ENCODE measurements at places on chromosomes 3 and 15.

GRCh38 chr3:52539010-52539653 is 2.7 kb downstream of the UQCC5 start:
- DNase-seq, result no peak

DNA sequence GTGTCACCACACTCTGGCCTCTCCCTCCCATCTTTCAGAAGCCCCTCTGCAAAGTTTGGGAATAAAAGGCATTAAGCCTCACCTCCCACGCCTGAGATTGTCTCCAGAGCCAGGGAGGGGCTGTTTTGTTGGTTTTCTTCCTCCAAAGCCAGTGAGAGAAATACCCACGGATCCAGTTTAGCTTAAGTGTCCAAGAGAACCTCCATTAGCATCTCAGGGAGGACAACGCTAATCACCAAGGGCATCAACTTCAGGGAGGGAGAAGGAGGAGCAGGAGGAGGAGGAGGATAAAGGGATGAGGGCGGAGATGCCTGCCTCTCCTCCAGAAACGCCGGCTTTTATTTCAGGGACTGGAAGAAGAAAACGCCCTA is 101.6 kb downstream of the SRGAP3 start:
- DNase-seq, result no peak

- no peak for DNase-seq
Measured at GRCh38 chr3:48180531-48181253, 7.5 kb downstream of the CDC25A start.

- no peak for DNase-seq
Measured at GRCh38 chr15:77402740-77403379, 17.0 kb downstream of the PEAK1 start.

DNA sequence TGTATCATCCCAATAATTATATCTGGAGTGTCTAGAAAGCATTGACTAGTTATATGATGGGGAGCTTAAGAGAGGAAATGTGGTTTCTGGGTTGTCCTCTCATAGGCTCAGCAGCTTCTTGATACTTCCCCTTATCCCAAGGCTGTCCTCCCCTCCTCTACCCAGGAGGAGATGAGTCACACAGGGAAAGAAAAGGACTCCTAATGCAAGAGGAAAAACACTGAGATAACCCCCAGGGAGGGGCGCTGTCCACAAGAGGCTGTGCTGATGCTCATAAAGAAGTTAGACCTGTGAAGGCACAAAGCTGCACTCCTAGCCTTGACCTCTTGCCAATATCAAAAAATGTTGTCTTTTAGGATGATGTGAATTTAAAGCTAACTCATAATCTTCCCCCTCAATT is 28.8 kb upstream of the GYG1 start:
- no peak for DNase-seq

DNA sequence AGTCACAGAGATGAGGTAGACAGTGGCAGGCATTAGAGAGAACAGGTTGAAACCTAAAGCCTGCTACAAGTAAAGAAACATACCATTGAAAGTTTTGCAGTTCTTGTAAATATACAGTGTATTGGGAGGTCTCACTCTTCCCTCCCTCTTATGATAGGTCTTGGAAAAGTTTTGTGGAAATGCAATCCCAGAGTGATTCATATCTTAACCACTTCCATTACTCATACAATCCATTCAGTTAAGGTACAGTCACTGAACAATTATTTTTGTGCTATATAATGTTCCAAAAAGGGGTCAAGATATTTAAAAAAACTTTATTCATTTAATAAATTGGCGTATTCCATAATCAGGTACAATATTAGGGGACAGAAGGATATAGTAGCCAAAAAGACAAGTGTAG is 737.7 kb upstream of the ALCAM start:
- DNase-seq, result no peak

- DNase-seq, result no peak
Measured at GRCh38 chr3:95750097-95750496, 1064.3 kb upstream of the EPHA6 start.

GRCh38 chr3:148036331-148036876 is 627.2 kb downstream of the ZIC1 start:
- no peak for DNase-seq

GRCh38 chr3:43659250-43659880 is 31.4 kb upstream of the ABHD5 start:
- no peak for DNase-seq

DNA sequence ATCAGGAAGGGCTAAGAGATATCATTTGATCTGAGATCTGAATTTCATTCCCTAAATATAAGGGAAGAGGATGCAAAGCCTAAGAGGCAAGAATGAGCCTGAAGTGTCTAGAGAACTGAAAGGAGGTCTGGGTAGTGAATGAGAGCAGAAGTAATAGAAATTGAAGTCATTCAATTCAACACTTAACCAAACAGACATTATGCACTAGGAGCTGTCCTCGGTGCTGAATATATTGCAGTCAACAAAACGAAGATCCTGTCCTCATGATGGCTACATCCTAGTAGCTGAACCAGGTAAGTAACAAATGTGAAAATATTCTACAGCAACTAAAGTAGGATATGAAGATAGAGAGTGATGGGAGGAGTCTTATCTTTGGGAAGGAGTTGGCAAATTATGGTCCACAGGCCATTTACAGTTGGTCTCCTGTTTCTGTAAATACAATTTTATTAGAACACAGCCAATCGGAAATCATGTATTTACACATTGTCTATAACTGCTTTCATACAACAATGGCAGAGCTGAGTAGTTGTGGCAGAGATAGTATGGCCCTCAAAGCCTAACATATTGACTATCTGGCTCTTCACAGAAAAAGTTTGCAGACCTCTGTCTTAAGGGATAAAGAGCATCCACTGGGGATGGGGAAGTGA is 192.9 kb upstream of the CADPS start:
- DNase-seq, result no peak

DNA sequence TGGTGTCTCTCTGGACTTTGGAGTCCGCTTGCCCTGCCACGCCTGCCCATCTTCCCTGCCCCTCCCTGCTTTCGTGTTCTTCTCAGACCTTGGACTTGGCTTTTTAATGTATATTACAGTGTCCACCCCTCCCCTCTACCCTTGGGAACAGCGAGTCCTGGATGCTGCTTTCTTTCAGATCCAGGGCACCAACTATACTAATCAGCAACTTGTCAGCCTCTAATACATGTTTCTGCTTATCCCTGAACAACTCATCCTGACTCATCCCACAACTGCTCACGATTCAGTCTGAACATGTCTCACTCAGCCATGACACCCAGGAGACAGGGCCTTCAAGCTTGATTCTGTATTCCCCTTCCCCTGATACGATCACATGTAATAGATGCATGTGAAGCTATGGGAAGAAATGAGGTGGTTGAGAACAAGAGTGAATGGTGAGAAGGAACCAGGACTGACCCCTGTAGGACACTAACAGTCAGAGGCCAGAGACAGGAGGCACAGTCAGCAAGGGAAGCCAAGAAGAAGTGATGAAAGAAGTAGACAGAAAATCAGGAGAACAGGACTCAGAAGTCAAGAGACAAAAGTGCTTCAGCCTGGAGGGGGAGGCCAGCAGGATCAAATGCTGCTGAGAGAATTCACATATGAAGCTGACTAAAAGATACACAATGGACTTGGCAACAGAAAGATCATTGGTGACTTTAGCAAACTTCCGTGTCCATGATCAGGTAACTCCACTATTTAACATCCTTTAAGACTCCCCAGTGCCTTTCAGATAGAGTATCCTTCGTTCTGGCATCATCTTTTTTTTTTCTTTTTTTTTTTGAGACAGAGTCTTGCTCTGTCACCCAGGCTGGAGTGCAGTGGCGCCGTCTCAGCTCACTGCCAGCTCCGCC is 35.4 kb downstream of the BCL2L10 start:
- no peak for DNase-seq

- no peak for DNase-seq
Measured at GRCh38 chr15:92273723-92274122, 120.0 kb upstream of the ST8SIA2 start.

- DNase-seq, result no peak
Measured at GRCh38 chr3:87398168-87398801, 121.9 kb upstream of the POU1F1 start.

DNA sequence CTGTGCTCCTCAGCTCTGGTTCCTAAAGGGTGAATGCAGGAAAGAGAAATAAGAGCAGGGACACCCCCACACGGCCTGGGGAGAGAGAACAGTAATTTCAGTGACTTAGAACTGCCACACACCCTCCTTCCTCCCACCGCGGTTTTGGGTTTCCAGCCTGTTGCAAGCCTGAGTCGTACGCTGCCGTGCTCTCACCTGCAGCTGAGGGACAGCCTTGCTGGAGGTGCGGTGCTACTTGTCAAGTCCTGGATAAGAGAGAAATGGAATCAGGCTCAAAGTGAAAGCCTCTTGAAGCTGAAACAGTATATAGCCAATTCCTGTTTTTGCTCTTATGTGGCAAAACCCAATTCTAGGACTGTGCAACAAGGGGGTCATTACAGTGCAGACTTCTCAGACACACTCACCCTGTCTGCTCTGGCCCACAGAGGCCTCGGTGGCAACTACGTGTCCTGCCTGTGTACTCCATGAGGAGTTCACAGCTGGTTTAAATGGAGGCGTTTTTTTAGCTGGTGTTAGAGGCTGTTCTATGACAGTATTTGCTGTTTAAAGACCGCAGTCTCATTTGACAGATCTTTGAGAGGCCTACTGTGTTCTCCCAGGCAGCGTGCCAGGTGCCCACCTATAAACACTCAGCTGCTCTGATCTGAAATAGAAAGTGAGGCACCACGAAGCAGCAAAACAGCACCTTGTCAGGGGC is 42.9 kb downstream of the TBC1D2B start:
- DNase-seq, result no peak

DNA sequence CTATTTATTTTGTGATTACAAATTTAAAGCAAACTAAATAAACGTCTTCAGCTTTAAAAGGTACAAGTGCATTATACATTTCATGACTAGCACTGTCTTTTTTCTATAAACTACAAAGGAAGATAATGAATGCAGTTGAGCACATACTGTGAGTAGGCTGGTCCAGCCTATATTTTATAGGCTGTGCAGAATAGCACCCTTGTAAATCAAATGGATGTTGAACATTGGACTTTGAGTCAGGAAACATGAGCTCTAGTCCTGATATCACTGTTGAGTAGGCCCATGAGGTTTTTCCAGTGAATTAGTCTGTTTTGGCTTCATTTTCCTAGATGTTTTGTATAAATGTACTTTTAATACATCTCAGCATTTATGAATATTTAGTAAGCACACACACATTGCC is 447.3 kb upstream of the KCNMB2 start:
- no peak for DNase-seq

DNA sequence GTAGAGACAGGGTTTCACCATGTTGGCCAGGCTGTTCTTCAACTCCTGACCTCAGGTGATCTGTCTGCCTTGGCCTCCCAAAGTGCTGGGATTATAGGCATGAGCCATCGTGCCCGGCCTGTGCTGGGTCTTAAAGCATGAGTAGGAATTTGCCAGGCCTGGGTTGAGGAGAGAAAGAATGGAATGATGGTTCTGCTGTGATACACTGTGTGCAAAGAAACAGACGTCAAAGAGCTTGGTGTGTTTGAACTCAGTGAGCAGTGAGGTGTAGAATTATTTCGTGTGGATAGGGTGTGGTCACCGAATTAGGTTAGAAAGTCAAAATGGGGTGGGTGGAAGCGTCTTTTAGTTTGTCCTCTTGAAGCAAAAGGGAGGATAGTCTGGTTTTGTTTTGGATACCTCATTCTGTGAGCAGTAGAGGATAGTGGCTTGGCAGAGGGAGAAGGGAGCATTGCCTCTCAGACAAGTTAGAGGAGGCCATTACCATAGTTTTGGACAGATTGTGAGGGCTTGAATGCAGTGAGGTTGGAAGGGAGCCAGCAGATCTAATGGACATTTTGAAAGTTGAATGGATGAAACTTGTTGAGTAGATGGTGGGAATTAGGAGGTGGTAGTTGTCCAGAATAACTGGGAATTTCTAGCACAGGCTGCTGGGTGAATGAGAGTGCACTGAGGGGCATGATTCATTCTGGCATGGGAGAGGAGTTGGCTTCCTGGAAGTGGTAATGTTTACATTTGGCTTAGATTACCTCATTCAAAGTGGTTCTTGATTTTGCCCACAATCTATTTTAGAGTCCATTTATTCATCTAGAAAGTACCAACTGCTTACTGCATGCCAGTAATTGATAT is 27.2 kb downstream of the AKAP13 start:
- no peak for DNase-seq

- DNase-seq, result no peak
Measured at GRCh38 chr15:25596644-25597562, 158.1 kb upstream of the UBE3A start.

DNA sequence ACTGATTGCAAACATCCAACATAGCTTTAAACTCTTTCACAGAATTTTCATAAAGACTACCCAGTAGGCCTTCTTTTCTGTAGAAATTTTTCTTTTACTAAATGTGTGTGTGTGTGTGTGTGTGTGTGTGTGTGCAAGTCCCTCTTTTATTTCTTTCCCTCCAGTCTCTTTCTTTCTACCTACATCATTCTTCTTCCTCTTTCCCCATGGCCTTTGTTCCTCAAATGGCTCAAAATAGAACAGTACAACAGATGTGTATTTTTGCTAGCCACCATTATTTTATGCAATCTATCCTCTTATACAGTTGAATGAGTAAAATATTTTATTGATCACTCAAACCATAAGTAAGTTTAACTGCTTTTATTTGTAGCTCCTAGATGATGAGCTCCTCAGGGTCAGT is 76.4 kb downstream of the USF3 start:
- DNase-seq, result no peak

GRCh38 chr3:65713016-65713415 is 325.7 kb downstream of the MAGI1 start:
- no peak for DNase-seq

DNA sequence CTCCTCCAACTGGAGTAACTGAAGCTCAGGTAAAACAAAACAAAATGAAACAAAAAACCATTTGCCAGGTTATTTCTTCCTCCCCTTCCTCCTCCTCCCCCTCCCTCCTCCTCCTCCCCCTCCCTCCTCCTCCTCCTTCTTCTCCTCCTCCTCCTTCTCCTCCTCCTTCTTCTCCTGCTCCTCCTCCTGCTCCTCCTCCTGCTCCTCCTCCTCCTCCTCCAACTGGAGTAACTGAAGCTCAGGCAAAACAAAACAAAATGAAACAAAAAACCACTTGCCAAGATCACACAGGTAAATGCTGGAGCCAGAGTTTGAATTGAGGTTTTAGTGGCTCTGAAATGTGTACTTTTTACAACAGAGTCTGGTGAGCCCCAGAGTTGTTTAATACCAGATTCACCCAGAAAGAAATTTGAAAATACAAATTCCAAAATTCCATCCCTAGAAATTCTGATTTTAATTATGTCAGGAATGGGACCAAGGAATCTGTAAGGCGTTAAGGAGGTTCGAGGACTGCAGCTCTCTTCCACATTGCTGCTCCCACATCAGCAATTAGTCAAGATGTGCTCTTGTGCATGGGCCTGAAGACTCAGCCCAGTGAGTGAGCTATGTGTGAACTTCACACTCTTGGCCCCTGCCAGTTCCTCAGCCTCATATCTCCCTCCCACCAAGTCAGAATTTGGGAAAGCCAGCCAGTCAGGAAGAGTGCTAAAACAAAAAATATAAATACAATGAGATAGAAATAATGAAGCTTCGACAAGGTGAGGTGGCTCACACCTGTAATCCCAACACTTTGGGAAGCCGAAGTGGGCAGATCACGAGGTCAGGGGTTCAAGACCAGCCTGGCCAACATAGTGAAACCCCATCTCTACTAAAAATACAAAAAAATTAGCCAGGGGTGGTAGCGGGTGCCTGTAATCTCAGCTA is 31.6 kb upstream of the ZNF770 start:
- DNase-seq, result no peak
